Brain microvascular endothelial cell (primary cell): ENCODE measurements at places on chromosomes 1 and 21.

DNA sequence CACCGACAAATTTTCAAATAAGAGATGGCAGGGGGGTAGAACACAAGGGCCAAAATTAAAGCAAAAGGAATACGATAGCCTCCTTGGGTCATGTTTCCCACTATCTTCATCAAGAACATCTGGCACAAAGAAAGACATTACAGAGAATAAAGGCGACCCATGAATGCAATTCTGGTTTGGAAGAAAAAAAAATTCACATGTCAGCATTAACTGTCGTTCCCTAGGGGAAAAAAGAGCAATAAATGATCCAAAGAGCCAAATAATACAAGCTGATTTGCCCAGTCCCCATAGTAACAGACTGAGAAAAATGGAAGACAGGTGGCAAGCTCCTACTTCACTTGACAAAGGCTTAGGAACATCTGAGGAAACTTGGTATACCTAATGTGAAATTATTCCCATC, 4.5 kb downstream of the STIL start:
- no peak for DNase-seq

DNA sequence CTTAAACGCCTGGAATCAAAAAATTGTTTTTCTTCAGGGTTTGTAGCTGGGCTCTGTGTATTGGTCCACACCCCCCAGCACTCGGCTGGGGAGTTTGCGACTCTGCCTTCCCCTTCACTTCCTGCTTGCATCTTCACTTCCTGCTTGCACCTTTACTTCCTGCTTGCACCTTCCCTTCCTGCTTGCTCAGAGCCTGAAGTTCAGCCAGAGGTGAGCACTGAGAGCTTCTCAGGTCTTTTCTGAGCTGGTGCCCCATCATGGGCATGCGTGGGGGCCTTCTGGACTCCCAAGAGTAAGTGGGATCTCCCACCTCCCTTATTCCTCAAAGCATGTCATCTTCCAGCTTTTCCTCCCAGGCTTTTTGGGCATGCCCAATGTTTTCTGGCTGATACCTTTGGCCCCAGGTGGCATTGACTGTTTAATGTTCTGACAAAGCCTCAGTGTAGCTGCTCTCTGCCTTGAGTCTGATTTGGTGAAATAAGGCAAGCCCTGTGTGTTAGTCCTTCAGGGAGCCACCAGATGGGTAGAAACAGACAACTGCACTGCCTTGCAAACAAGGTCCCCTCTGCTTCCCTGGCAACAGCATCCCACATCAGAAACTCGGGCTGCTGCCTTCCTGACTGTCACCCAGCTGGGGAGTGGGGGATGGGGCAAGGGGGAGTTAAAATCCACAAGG, 3.5 kb downstream of the KRTAP10-2 start:
- no peak for DNase-seq

DNA sequence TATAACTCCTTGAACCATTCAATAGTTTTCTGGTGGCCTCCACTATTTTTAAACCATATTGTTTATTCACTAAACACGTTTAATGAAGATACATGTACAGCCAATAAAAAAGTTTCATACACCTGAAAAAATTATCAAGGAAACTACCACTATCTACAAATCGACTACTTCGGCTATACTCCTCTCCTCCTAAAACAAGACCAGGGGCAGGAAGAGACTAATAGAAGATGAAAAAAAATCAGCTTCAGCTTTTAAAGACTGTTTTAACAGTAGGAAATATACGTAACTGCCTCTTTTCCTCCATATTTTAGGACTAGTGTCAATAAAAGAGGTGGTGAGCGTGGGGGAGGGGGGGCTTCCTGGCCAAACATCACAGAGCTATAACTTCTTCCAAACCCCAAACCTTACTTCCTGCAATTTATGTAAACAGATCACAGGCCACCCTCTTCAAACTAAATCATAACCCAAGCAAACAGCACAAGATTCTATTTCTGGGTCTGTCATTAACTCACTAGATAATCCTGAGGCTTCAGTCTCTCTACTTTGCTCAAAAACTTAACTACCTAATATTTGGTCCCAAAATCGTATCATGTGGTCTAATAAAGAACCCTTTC, 15.1 kb downstream of the FOXJ3 start:
- no peak for DNase-seq

DNA sequence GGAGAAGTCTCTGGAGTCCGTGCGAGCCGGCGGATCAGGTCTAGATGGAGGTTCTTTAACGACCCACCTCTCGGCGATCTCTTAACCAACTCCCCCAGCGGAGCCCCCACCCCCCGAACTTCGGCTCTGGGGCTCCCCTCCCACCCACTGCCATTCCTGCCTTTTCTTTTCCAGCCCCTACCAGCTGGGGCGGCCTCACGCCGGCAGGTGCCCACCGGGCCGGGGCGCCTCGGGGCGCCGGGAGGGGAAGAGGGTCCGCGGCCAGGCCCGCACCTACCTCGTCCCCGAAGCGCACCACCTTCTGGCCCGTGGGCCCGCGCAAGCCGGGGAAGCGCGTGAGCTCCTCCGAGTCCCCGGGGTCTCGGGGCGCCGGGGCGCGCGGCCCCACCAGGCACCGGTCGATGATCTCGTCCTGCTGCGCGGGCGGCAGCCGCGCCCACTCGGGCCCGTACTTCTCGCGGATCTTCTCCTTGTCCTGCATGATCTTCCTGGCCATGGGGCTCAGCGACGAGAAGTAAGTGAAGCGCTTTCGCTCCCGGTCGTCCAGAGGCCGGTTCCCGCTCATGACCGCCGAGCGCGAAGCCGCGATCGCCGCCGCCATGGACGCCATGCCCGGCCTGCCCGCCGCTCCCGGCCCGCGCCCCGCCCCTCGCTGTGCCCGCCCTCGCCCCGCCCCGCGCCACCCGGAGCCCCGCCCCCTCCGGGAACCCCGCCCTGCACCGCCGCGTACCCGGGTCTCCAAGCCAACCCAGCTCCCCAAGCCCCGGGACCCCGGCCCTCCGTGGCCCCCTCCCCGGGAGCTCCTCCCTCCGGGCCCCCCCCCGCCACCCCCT, at the start of gene C1orf198:
Gene C1orf198, minus strand, starts transcription at position 619 of the 833 bp plus-strand sequence. Its CDS starts 9 bp downstream, at position 610.
- DNase-seq = no peak

DNA sequence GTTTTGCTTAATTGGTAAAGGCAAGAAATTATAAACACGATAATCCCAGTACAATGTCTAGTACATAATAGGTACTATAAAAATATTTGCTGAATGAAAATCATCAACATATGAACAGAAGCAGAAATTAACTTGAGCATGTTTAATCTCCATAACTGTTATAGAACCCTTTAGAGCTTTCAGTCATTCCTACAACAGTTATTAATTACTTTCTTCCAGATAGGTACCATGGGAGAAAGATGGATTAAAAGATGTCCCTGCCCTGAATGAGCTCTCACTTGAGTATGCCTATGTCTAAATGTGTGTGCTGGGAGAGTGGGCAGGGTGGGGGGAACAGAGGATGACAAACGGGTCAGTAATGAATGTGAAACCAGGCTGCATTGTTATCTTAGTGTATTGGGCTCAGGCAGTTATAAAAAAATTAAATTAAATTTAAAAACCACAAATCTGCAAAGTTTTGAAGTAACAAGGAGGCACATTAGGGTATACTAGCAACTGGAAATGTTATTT, 2.4 kb downstream of the EPS15 start:
- peak; percentile 35 for DNase-seq

DNA sequence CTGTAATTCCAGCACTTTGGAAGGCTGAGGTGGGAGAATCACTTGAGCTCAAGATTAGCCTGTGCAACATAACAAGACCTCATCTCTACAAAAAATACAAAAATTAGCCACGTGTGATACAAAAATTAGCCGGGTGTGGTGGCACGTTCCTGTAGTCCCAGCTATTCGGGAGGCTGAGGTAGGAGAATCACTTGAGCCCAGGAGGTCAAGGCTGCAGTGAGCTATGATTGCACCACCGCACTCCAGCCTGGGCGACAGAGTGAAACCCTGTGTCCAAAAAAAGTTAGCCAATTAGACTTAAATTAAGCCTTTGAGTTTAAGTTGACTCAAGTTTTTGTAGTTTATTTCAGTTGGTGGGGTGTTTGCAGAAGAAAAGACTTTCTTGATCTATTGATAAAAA, 11.8 kb downstream of the CXADR start:
- DNase-seq = no peak
